MCF 10A (cell line): ENCODE measurements at places on chromosomes 11 and 22. TPM values are rescaled to one million over a fixed set of nuclear protein-coding genes. Genes with fewer than 3 reads are reported as not detected.

Gene CEND1
- total RNA-seq: not detected in 2 replicates

DNA sequence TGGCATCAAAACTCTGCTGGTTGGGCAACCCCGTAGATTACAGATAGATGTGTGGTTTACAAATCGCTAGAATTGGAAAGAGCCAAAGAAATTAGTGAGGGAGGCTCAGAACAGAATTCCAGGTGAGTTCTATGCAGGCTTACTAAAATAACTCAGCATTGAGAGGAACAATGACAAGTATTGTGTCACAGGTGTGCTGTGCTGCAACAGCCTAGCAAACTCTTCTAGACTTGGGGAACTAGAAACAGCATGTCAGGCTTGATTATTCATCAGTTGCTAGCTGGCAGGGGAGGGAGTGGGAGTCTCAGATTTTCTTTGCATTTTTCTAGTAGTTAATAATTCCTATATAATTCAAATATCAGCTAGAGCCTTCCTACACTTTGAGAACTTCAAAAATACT is 26.3 kb upstream of the RASD2 start:
- H3K27ac ChIP-seq: no peak overlapping the region
- peaks cover 6% of the 10 kb centered on the region for H3K36me3 ChIP-seq
- H3K27me3 ChIP-seq: peaks cover 23% of the 10 kb centered on the region
- no peak overlapping the region for H3K4me3 ChIP-seq

- H3K4me3 ChIP-seq: no peak overlapping the region
- no peak overlapping the region for H3K27ac ChIP-seq
- no peak for DNase-seq
- no peaks in the 10 kb centered on the region for H3K36me3 ChIP-seq
- H3K27me3 ChIP-seq: no peaks in the 10 kb centered on the region
These were observed 60.9 kb upstream of the ZC3H12C start for GRCh38 chr11:110032259-110032658.

Gene NAALADL1
- not detected in 2 replicates for total RNA-seq

- H3K27me3 ChIP-seq: no peaks in the 10 kb centered on the region
- no peak overlapping the region for H3K4me3 ChIP-seq
- H3K27ac ChIP-seq: no peak overlapping the region
- H3K4me1 ChIP-seq: peaks cover 17% of the 10 kb centered on the region
These were observed 67.8 kb upstream of the ARHGAP32 start for GRCh38 chr11:129259931-129260348.

Gene XBP1
- 274 and 429 TPM in 2 replicates for total RNA-seq

DNA sequence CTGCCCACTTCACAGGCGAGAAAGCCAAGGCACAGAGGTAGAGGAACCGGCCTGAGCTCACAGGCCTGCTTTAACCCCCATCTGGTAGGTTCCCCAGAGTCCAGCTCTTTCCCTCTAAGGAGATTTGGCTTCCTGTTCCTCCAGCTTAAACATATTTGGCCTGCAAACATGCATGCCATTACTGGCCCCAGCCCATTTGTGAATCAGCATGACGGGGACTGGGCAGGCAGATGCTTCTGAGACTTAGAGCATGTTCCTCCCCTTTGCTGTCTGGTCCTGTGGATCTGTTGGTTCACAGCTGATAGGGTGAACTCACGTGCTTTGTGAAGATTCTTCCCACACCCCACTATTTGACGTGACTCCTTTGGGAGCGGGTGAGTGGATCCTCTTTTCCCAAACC is 12.6 kb downstream of the CHST1 start:
- no peaks in the 10 kb centered on the region for H3K4me1 ChIP-seq
- DNase-seq: no peak
- no peak overlapping the region for H3K27ac ChIP-seq
- H3K4me3 ChIP-seq: no peak overlapping the region

DNA sequence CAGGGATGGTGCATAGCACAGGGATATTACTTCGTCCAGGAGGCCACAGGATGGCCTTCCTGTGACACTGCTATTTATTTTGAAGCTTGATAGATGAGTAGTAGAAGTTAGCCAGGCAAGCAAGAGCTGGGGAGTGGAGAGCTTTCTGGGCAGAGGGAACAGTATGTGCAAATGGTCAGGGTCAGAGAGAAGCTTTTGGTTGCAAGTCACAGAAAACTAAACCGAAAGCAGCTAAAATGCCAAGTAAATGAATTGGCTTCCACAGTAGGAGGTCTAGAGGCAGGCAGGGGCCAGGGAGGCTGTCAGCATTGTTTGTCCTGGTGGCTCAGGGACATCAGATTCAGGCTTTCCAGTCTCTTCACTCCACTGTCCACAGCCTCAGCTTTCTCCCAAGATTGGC is 247.5 kb downstream of the GRIK4 start:
- no peak for DNase-seq
- H3K36me3 ChIP-seq: no peaks in the 10 kb centered on the region
- no peaks in the 10 kb centered on the region for H3K4me1 ChIP-seq
- peaks cover 47% of the 10 kb centered on the region for H3K27me3 ChIP-seq
- H3K4me3 ChIP-seq: no peak overlapping the region

Gene ZP1
- total RNA-seq: not detected in 2 replicates

DNA sequence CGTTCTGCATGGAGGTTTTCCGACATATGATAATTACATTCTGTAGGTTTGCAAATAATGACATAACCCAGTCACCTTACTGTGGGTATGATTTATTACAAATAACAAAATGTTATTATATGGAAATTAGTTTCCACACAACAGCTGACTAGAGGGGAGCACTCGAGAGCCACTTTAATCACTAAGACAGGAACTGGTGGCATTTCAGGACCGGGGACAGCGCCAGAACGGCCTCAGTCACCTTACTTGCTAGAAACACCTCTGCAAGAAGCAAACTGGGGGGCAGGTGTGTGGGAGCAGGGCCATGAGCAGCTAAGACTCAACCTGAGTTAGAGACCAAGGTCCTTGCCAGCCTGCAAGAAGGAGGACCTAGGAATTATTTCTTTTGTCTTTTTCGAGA is 199.9 kb downstream of the DSCAML1 start:
- H3K27me3 ChIP-seq: peaks cover 48% of the 10 kb centered on the region
- no peak overlapping the region for H3K27ac ChIP-seq
- H3K4me1 ChIP-seq: no peaks in the 10 kb centered on the region
- no peaks in the 10 kb centered on the region for H3K36me3 ChIP-seq
- H3K4me3 ChIP-seq: no peak overlapping the region
- DNase-seq: peak; percentile 54

Gene OR52E8
- total RNA-seq: not detected in 2 replicates

- no peaks in the 10 kb centered on the region for H3K36me3 ChIP-seq
- H3K4me1 ChIP-seq: no peaks in the 10 kb centered on the region
- no peak overlapping the region for H3K27ac ChIP-seq
- H3K4me3 ChIP-seq: no peak overlapping the region
- peaks cover 65% of the 10 kb centered on the region for H3K27me3 ChIP-seq
These were observed 245.8 kb downstream of the CSNK2A3 start for GRCh38 chr11:11107076-11107723.

Gene HTR3B
- total RNA-seq: not detected in 2 replicates
